Activated CD4-positive, alpha-beta T cell treated with anti-CD3 and anti-CD28 coated beads, Interleukin-2, Interleukin-4, amounts not matched to agents 100 ng/mL and 50 ng/mL, durations not matched to agents 16 hours and 8 hours (primary cell): ENCODE measurements at places on chromosomes 5 and 9.

DNA sequence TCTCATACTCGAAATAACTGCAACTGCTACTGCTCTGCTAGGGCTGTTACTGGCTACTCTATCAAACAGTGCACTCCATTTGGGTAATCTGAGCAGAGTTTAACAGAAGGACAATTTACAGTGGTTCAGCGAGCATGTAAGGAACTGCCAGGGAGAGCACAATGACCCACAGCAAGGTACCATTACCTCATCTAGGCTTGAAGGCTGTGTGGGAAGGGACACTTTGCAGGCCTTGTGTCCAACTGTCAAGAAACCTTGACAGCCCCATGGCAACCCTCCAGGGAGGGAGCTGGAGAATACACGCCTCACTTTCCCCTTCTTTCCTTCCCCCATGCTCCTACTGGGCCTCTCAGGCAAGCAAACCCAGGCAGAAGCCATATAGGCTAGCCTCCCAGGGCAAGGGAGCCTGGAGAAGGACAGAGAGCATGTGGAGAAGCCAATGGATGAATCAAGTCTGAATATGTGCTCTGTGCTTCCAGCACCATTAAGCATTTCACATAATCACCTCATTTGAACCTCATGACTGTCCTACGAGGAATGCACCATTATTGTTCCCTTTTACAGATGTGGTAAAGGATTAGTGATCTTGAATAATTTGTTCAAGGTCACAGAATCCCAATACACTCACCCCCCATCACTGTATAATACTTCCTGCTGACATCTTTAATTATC is 49.9 kb upstream of the JAK2 start:
- no peak for DNase-seq

DNA sequence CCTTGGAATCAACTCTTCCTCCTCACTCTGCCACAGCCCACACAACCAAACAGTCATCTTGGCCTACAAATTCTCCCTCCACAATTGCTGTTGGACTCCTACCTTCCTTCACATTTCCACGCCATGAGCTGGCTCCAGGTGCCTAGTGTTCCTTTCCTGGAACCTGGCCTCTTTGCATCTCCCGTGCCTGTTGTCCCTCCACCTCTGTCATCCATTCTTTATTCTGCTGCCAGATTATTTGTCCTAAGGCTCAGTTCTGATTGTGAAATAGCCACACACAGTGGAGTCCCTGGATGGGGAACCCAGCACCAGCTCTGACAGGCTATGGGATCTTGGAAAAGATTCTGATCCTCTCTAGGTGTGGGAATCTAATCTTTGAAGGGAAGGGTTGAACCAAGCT is 109.1 kb upstream of the ANKH start:
- no peak for DNase-seq

DNA sequence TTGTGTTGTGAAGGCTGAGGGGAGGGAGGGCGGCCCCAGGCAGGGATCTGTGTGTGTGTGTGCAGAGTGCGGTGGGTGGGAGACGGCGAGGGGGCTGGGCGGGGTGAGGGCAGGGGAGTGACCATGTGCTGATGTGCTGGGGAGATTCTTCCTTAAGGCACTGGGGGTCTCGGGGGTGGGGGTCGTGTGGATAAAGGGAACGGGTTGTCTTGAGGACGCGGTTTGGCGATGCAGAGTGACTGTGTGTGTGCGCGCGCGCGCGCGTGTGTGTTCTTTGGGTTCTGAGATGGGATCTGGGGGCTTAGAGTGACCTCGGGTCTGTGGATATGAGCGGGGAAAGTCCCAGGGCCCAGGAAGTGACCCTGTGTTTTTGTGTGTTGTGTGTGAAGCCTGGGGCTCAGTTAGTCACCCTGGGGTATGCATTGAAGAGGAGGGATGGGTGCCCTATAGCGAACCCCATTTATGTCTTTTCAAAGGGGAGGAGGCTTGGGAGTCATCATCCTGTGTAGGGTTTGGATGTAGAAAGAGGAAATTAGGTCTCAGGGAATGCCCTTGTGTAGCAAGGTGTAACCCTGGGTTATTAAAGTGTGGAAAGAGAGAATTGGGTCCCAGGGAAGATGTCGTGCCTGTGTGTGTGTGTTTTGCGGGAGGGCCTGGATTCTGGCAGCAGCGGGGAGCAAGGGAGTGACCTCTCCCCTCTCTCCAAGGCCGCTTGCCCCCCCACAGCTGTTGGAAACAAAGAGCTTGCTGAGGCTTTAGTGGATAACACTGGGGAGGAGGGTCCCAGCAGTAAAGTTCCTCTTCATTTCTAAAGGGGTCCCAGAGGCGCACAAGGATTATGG is 1.4 kb downstream of the TMEFF1 start:
- no peak for DNase-seq

DNA sequence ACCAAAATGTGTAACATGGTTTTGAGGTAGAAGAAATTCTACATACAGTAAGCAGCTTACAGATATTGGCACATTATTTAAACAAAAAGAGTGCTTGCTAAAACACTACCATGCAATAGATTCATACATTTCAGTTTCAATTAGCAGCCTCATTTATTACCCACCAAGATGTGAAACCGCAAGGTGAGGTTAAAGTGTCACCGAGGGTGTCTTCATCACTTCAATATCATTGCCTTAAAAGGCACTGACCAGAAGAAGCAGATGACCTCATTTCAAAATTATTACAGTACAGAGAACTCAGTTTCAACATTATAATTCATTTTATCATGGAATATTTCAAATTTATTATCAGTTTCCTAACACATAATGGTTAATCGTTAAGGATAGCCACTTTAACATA is 302.2 kb downstream of the ISL1 start:
- no peak for DNase-seq

GRCh38 chr9:98784831-98785806 is 11.2 kb downstream of the ANKS6 start:
- DNase-seq, result no peak

DNA sequence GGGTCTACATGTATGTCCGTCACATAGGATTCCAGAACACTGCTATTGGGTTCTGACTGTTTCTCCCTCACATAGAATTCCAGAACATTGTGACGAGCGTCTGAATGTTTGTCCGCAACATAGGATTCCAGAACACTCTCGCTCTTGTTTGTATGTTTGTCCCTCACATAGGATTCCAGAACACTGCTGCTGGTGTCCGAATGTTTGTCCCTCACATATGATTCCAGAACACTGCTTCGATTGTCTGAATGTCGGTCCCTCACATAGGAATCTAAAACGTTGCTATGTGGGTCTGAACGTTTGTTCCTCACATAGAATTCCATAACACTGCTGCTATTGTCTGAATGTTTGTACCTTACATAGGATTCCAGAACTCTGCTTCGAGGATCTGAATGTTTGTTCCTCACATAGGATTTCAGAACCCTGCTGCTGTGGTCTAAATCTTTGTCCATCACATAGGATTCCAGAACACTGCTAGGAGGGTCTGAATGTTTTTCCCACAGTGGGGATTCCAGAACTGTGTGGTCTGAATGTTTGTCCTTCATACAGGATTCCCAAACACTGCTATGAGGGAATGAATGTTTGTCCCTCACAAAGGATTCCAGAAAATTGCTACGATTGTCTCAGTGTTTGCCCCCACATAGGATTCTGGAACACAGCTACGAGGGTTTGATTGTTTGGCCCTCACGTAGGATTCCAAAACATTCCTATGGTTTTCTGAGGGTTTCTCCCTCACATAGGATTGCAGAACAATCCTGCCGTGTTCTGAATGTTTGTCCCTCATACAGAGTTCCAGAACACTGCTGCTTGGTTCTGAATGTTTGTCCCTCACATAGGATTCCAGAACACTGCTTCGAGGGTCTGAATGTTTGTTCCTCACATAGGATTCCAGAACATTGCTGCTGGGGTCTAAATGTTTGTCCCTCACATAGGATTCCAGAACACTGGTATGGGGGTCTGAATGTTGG is 220.5 kb downstream of the FOXD4L6 start:
- DNase-seq, result no peak

- DNase-seq, result no peak
Measured at GRCh38 chr5:141799507-141800167, 78.6 kb downstream of the PCDH1 start.

GRCh38 chr5:143635146-143635752 is 176.7 kb upstream of the HMHB1 start:
- no peak for DNase-seq

DNA sequence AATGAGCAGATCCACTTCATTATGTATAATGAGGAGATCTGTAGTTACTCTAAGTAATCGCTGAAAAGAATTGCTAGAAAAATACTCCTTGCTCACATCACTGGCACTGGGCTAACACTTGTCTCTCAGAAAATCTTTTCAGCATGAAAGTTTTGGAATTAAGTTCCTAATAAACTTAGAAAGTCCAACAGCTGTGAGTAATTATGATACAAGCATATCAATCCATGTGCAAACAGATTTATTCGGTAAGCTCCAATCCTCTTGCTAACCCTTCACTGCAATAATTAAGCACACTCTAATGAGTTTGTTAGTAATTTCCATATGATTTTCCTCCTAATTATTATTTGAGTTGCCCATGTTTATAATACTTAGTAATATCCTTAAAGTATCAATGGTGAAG is 652.6 kb upstream of the WWC1 start:
- no peak for DNase-seq

DNA sequence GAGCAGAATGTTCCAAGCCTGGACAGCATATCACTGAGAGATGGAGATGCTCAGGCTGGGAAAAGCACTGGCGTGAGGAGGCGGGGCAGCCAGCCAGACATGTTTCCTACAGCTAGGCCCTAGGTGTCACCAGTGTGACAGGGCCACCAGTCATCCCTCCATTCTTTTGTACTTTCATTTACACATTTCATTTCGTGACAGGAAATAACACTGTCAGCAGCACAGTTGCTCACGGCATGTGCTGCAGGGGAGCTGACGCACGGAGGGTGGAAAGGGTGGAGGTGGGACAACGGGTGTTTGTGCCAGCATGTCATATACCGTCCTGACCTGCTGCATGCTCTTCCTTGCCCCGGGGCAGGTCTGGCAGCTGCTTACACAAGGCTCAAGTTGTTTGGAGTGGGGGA is 14.8 kb upstream of the CEMIP2 start:
- peak; percentile 91 for DNase-seq

- no peak for DNase-seq
Measured at GRCh38 chr9:100555471-100555870, 22.4 kb upstream of the CAVIN4 start.

GRCh38 chr9:7079051-7079450 is 321.3 kb downstream of the KDM4C start:
- no peak for DNase-seq

DNA sequence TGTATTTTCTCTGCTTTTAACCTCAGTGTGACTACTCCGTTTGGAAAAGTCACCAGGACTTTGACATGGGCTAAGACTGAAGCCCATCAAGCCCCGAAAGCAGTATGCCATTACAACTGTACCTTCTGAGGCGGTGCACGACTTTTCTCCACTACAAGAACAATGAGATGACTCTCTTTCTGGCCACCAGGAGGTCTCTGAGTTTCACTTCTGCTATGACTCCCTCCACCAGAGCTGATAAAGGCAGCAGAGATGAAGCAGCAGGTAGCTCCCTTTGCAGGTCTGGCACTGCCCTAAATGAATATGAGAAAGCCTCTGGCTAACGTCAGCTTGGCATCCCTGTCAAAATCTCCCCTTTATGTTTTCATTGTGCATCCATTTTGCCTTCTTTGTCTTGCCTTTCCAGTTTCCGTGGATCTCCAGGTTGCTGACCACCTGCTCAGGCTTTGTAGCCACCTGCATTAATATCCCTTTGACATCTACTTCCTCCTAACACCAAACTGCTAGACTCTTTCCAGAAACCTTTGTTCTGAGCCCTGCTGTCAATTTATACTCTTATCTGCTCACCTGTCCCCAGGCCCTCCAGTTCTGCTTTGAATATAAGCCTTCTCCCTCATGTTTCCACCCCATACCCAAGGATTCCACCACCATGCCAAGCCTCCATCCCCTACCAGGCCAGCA is 221.7 kb downstream of the ZNF608 start:
- no peak for DNase-seq

GRCh38 chr9:21728781-21729180 is 73.7 kb upstream of the MTAP start:
- no peak for DNase-seq

DNA sequence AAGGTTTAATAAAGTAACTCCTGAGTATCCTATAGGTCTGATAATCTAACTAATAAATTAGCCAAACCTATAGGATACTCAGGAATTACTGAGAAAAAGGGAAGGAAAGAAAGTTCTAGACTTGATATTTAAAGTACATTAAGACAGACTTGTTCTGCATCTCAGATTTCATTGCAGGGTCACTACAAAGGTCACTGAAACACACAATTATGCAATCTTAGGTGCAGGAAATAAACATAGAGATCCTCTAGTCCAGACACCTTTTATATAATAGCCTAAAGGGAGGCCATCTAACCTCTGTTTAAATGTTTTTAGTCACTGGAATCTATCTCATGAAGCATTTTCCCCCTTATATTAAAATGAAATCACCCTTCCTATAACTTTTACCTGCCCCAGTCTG is 1215.7 kb downstream of the MAT2B start:
- no peak for DNase-seq

- DNase-seq, result no peak
Measured at GRCh38 chr5:137668637-137669036, 67.3 kb downstream of the KLHL3 start.

DNA sequence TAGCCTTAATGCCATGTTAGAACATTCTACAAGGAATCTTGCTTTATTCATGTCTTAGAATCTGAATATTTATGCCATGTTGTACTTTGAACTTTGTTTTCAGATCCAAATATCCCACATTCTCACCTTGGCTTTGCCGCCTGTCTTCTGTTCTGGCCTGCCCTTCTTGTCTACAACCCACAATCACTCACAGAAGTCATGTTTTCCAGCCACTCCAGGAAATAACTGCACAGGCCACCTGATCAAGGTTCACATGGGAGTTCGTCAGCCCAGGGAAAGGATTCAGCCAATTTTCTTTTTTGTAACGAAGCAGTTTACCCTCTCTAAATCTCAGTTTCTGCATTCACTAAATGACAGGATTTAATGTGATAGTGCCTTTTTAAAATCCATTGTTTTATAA is 70.5 kb downstream of the JAKMIP2 start:
- DNase-seq, result no peak
